ENCODE measurements at places on chromosomes 6 and 20. TPM values are rescaled to one million over a fixed set of nuclear protein-coding genes. Genes with fewer than 3 reads are reported as not detected.

- H3K27ac ChIP-seq = no peak overlapping the region
- H3K4me1 ChIP-seq = no peaks in the 10 kb centered on the region
- H3K27me3 ChIP-seq = peaks cover 4% of the 10 kb centered on the region
- H3K36me3 ChIP-seq = no peaks in the 10 kb centered on the region
Observed at GRCh38 chr20:38186788-38187221, 21.7 kb upstream of the TGM2 start.

DNA sequence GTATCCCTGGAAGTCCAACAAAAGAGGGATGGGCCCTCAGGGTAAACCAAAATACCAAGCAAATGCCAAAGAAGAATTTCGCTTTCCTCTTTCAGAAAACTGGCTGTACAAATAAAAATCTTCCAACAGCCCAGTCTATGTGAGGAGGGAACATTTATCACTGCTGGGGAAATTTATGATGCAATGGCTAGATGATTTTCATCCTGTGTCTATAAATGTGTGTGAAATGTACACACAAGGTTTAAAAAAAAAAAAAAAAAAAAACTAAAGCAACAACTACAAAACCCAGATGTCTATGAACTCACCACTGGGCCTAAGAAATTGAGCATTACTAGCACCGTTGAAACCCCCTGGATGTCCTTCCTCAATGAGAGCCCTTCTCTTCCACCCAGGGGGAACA, 68.7 kb upstream of the SLC4A11 start:
- no peaks in the 10 kb centered on the region for H3K4me1 ChIP-seq
- DNase-seq = no peak
- H3K27ac ChIP-seq = no peak overlapping the region
- H3K4me3 ChIP-seq = no peak overlapping the region
- H3K36me3 ChIP-seq = peaks cover 25% of the 10 kb centered on the region
- H3K27me3 ChIP-seq = no peaks in the 10 kb centered on the region

DNA sequence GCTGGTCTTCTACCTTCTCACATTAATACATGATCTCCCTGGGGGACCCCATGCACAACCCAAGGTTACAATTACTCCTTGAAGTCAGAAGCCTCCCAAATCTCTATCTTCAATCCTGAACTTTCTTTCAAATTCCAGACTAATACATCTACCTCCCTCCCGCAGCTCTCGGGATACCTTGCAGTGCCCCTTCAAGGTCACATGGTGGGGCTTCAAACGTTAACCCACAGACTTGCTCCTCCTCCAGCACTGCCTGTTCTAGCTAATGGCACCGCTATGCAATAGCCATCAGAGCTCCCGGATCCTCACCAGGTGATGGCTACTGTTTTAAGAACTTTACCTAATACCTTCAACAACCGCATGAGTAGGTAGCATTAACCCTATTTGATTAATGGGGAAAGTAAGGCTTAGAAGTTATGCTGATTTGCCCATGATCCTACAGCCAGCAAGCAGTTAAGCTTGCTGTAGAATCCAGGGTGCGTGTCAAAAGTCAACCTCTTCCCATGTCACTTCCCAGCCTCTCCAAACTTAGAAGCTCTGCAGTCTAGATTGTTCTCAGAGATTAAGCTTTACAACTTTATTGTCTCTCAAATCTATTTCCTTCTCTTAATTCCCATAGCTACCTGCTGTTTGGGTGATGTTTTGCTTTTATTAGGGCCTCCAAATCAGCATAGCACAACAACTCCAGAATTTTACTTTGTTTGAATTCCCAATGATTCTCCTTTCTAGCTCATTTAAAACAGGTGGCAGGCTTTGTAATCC, 44.7 kb downstream of the PLAGL1 start:
- peaks cover 1% of the 10 kb centered on the region for H3K27me3 ChIP-seq
- no peaks in the 10 kb centered on the region for H3K36me3 ChIP-seq
- peaks cover 3% of the 10 kb centered on the region for H3K4me1 ChIP-seq
- DNase-seq = no peak

DNA sequence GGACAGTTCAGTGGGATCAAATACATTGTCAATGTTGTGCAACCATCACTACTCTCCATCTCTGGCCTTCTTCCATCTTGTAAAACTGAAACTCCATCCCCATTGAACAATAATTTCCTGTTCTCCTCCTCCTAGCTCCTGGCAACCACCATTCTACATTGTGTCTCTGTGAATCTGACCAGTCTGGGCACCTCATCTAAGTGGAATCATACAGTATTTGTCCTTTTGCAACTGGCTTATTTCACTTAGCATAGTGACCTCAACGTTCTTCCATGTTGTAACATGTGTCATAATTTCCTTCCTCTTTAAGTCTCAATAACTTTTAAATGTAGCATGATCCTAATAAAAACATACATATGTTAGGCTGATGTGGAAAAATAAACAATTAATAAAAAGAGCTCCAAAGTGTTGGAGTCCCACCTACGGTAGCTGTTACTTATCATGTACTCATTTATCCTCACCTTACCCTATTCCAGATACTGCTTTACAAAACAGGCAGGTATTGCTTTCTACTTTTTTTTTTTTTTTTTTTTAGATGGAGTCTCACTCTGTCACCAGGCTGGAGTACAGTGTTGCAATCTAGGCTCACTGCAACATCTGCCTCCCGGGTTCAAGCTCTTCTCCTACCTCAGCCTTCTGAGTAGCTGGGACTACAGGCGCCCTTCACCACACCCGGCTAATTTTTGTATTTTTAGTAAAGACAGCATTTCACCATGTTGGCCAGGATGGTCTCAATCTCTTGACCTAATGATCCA, 91.9 kb downstream of the TNFAIP3 start:
- peaks cover 5% of the 10 kb centered on the region for H3K4me1 ChIP-seq
- H3K27me3 ChIP-seq = no peaks in the 10 kb centered on the region
- no peak overlapping the region for H3K4me3 ChIP-seq
- no peaks in the 10 kb centered on the region for H3K36me3 ChIP-seq
- H3K27ac ChIP-seq = no peak overlapping the region

- H3K27me3 ChIP-seq = no peaks in the 10 kb centered on the region
- H3K4me1 ChIP-seq = no peaks in the 10 kb centered on the region
- DNase-seq = no peak
- no peak overlapping the region for H3K27ac ChIP-seq
Observed at GRCh38 chr6:82569022-82569421, 205.4 kb downstream of the TPBG start.

FOXC1 gene
- polyA plus RNA-seq = not detected

All from immature natural killer cell (primary cell).